ENCODE measurements at places on chromosomes 2 and 18. TPM values are rescaled to one million over a fixed set of nuclear protein-coding genes. Genes with fewer than 3 reads are reported as not detected.

L3MBTL4 gene
- 14.9 TPM for total RNA-seq

OTOS gene
- total RNA-seq, result not detected

PID1 gene
- total RNA-seq, result 29.1 TPM

SGO2 gene
- 22.9 TPM for total RNA-seq

SPATA3 gene
- total RNA-seq, result not detected

TCF23 gene
- total RNA-seq, result 1.7 TPM

CTDP1 gene
- 16.1 TPM for total RNA-seq

CTAGE1 gene
- total RNA-seq, result 8.9 TPM

MC4R gene
- total RNA-seq, result 4.1 TPM

CDH2 gene
- 53.4 TPM for total RNA-seq

LTBP1 gene
- 246 TPM for total RNA-seq

RSAD2 gene
- total RNA-seq, result 36.4 TPM

COL6A3 gene
- total RNA-seq, result 1,957 TPM
